ENCODE measurements at places on chromosomes 2 and 18.

- no peak for DNase-seq
Measured at GRCh38 chr2:204299766-204300165, 245.5 kb upstream of the PARD3B start.

DNA sequence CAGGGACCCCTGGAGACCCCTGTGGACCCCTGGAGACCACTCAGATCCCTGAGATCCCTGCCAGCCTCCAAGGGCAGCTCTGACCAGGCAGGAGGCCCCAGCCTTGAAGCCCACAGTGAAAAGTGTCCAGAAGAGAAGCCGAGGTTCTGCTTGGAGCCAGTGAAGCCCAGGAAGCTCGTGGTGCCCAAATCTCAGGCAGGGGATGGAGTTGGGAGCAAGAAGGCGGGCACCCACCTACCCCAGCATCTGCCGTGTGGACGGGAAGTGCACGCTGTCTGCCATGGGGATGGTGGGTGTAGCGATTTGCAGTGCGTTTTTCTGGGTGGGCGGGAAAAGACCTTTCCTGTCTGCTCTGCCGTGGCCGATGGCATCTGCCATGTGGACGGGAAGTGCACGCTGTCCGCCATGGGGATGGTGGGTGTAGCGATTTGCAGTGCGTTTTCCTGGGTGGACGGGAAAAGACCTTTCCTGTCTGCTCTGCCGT, 120.6 kb upstream of the CTDP1 start:
- DNase-seq: no peak

- no peak for DNase-seq
Measured at GRCh38 chr2:156405586-156405985, 30.6 kb upstream of the GPD2 start.

DNA sequence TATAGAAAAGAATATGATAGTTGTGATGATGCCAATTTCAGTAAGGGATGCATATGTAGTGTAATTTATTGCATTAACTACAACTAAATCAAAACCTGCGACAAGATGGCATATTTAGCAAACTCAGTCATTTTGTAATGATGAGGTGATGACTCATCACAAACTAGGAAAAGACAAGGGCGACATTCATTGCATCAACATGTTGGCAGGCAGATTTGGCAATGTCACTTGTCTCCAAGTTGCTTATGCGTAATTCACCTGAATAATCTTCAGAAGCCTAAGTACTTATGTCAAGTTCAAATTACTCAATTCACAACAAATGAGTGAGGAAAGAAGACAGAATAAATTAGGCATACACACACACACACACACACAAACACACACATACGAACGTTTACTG, 273.2 kb upstream of the RGPD4 start:
- no peak for DNase-seq

- DNase-seq: no peak
Measured at GRCh38 chr2:9300829-9301453, 94.3 kb downstream of the ASAP2 start.

DNA sequence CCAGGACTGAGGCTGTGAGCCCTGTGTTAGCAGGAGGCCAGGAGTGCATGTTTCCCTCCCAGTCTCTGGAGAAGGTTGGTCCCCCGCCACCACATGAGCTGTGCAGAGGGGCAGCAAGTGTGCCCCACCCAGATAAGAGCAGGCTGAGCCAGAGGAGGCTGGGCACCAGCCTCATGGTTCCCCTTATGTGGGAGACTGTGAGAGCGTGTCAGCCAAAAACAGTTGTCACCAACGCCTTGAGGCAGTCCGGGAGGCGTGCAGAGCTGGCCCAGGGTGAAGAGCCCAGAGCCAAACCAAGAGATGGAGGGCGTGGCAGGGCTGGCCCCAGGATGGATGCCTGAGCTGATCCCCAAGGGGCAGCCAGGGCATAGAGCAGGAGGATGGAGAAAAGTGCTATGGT, 128.7 kb upstream of the GLI2 start:
- no peak for DNase-seq

- no peak for DNase-seq
Measured at GRCh38 chr18:3027370-3027891, 14.5 kb upstream of the LPIN2 start.

GRCh38 chr2:183543731-183544130, 419.5 kb downstream of the NUP35 start:
- DNase-seq: no peak

DNA sequence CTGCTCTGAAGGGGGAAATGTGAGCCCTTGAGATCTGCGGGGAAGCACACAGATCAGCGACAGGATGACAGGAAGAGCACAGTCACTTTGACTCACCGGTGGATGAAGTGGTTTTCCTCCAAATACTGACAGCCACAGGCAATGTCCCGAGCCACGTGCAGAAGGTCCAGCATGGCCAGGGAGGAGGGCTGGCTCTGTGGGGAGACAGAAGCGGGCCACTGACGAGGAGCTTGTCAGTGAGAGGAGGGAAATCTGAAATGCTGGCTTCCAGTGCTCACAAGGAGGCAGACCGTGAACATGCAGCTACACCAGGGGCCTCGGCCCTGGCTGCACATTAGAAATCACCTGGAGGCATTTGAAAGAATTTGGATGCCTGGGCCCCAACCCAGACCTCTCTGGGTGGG, 98.7 kb downstream of the CLIP4 start:
- DNase-seq: no peak

- no peak for DNase-seq
Measured at GRCh38 chr2:217283460-217283859, 423.6 kb upstream of the TNP1 start.

DNA sequence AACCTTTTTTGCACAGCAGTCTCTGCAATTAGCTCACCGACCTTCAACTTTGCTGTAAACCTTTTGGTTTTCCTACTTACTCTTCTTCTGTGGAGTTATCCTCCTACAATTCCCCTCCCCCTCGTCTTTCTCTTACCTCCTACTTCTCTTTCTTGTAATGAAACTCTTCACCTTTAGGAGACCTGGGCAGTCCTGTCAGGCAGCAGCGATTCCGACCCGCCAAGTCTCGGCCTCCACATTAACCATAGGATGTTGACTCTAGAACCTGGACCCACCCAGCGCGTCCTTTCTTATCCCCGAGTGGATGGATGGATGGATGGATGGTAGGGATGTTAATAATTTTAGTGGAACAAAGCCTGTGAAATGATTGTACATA, 8.3 kb downstream of the TBR1 start:
- DNase-seq: no peak

DNA sequence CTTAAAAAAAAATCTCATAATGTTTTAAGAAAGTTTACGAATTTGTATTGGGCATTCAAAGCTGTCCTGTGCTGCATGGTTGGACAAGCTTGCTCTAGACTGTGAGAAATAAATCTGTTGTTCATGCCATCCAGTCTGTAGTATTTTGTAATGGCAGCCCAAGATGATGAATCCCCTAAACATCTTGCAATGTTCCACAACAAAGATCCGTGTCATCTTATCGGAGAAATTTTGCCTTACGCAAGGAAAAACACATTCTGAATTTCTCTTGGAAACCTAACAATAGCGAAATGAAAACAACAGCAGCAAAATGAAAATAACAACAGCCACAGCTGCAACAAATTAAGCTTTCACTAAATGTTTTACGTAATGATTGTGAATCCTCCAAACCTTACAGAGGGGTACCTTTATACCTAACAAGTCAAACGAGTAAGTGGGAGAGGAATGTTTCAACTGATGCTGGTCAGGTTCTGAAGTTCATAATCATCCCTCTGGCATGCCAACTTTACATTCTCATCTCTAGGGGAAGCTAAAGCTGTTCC, 76.1 kb upstream of the RNU4ATAC start:
- no peak for DNase-seq

GRCh38 chr18:53093636-53094035, 753.6 kb downstream of the DCC start:
- no peak for DNase-seq

DNA sequence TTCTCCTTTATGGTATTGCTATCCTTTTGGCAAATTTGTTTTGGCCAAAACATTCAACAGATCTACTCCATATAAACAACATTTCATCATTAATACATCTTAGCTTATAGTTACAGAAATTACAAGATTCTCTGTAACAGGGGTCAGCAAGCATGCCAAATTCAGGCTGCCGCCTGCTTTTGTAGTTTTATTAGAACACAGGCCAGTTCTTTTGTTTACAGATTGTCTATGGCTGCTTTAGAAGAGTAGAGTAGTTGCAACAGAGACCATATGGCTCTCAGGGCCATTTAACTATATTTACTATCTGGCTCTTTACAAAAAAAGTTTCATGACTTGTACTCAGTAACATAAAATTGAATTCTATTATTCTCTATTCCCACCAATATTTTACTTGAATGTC, 53.9 kb downstream of the LNPK start:
- no peak for DNase-seq

- DNase-seq: no peak
Measured at GRCh38 chr2:201779901-201780673, 646 bp downstream of the ALS2 start.

GRCh38 chr2:98540536-98540935, 67.8 kb downstream of the COA5 start:
- DNase-seq: no peak

DNA sequence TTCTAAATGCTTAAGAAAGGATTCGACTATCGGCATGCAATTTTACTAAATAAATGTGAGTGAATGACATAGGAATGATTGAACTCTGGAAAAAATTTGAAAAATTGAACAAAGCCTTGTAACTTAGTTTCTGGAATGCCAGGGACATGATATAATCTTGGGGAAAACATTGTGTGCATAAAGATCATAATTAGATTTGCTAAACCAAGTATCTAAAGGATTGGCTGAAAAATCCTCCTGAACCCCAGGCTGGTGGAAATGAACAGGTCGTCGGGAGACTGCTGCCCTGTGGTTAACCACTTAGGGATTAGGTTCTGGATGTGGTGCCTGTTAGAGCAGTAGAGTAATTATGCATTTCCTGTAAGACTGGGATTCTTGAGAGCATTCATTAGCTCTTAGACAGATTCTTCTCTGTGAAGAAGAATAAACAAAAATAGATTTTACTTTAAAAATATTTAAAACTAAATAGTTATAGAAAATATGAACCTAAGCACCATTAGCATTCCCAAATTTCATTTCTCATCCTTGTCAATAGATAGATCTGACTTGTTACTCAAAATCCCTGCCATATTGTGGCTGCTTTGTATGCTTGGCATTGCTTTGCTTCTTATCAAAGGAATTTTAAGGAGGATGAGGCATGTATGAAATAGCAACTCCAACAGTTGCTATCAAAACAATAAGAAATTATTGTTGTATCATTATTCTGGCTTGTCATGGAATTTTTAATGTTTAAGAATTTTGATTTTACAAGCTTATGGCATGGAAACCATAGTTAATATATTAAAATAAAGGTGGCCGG, 55.9 kb downstream of the LYPD6B start:
- DNase-seq: no peak

GRCh38 chr2:71173096-71173495, 42.7 kb downstream of the MPHOSPH10 start:
- no peak for DNase-seq

- DNase-seq: no peak
Measured at GRCh38 chr2:61623747-61624146, 85.6 kb upstream of the XPO1 start.

DNA sequence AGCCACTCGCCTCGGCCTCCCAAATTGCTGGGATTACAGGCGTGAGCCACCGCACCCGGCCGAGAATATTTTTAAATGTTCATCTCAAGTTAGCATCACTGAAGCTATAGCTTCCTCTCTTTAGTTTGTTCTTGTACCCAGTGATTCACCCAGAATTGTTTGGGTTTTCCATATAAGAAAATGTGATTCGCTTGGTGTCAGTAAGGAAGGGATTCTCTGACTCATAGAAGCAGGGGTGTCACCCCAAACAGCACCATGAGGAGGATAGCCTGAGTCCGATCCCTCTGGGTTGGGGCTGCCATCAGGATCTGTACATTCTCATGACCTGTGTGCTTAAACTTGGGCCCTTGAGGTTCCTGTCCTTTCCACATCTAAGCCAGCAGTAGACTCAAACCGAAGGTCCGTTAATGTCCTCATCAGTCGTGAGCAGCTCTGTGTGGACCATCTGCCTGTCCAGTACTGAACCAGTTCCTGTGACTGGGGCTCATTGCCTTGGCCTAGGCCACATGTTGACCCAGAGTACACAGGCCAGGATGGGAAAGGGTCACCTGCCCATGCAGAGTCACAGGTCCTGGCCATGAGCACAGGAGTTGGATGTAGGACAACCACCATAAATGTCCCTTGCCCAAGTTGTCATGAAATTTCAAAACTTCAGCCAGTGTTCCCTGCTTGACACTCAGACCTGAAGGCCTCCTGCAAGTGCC, 311.9 kb downstream of the GBX2 start:
- no peak for DNase-seq

DNA sequence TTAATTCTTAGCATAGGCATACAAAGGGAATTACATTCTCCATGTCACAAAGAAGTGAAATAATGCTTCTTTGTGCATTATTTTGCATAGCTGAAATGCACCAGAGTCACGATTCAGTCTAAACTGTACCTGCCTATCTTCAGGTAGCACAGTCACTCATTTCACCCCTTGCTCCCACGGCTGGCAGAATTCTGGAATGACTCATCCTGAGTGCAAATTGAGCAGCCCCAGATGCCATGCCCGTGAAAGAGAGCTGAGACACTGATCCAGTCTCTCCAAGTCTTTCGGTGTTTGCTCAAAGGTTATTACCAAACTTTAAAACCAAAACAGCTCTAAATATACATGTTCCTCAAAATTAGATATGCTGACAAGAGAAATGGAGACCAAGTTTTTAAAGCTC, 168.3 kb upstream of the POU3F3 start:
- no peak for DNase-seq

- no peak for DNase-seq
Measured at GRCh38 chr2:120344214-120344975, 1.5 kb upstream of the INHBB start.

DNA sequence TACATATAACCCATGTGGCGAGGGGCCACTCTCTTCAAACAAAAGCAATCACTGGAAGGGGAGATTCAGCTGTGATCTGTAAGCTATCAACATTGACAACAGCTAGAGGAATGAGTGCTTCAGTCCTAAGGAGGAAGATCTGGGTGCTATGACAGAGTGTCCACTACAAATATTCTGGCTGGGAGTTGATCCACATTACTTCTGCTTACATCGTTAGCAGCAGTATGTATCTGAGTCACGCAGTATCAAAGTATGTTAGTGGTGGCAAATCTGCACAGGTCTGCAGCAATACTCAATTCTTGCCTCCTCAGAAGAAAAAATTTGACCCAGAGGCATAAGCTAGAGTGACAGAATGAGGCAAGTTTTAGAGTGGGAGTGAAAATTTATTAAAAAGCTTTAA, 267.0 kb downstream of the PTH2R start:
- no peak for DNase-seq

DNA sequence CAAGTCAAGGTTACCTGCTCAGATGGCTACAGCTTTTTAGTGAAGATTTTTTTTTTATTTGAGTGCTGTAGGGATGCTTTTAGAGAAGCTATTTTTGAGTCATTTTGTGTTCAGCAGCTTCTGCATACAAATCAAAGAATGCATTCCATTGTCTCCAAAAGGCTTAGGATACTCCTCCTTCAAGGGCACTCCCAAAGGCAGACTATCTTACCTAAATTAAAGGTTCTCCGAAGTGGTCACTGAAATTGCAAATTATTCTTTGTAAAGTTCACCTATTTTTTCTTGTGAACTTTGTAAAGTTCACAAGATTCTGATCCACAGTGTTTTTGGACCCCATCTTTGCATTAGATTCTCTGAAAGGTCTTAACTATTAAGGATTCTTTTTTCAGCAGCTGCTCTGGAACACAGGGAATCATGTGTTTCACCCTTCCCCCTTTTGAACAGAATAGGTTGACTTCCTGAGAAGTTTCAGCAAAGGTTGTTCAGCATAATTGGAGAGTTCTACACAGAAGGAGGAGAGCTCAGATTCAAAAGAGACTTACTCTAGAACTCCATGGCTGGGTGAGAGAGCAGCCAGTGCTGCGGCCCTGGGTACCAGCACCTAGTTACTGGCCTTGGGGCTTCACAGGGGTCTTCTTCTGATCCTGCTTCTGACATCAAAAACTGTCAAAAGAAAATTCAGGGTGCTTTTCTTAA, 14.5 kb downstream of the CLIP4 start:
- no peak for DNase-seq

All from stimulated activated CD4-positive, alpha-beta T cell treated with anti-CD3 and anti-CD28 coated beads, TNF-alpha, amount 100 ng/mL, for 24 hours (primary cell).